ENCODE measurements at places on chromosomes 3 and 15.

DNA sequence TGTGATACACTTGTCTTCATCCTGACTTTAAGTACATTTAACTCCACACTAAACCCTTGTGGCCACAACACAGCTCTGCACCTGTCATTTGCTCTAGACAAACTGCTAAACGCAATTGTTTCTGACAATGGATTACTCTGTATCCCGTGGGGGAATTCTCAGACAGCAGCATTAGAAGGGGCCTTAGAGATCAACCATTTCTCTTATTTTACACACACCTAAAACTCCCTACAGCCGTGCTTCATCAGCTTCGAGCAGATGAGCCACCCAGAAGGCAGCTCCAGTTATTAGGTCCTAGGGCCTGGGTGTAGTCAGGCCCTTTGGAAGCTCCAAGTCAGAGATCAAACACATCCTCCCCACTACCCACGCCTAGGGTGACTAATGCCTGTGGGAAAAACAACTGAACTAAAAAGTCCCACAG, 1.3 kb upstream of the IL12A start:
- peak; percentile 41 for DNase-seq

DNA sequence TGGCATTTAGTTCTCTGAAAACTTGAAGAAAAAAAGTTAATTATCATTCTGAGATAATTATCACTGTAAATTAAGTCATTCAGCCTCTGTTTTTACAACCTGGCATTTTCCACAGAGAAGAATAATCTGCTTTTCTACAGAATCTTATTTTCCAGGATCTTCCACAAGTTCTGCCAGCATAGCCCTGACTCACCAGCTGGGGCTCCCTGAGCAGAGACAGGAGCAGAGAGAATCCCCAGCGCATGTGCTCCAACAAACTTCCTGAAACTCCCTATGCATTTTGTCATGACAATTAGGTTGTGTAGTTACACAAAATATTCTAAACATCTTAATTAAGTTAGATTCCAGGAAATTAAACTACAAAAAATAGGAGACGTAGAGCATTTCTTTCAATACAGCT, 32.1 kb upstream of the TMEM207 start:
- DNase-seq, result no peak

- no peak for DNase-seq
Observed at GRCh38 chr3:184531626-184532280, 29.8 kb upstream of the EPHB3 start.

DNA sequence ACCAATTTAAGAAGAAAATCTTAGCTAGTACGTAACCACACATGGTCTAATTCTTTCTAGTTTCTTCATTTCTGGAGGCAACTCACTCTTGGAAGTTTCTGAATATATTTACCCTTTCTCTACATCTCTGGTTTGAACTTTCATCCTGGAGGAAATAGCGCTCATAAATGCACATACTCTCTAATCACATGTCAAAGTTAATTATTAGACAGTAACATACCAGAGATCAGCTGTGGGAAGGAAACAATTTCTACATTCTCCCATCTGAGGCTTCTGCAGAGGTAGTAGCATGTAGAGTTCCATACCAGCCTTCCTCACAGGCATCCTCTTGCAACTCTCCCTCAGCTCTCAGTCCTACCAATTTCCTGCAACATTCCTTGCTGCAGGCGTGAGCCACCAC, 132.5 kb downstream of the RBPMS2 start:
- DNase-seq, result no peak

GRCh38 chr3:131033480-131034080, 6.9 kb downstream of the NEK11 start:
- peak; percentile 73 for DNase-seq

- DNase-seq, result no peak
Observed at GRCh38 chr3:123447749-123448517, 957 bp downstream of the ADCY5 start.

GRCh38 chr3:48748754-48749153, 31.7 kb upstream of the IP6K2 start:
- no peak for DNase-seq

- DNase-seq, result peak; percentile 66
Observed at GRCh38 chr3:146256851-146257486, 6.1 kb upstream of the PLSCR4 start.

- DNase-seq, result peak; percentile 59
Observed at GRCh38 chr3:186869253-186870100, 27.0 kb downstream of the ADIPOQ start.

- no peak for DNase-seq
Observed at GRCh38 chr3:188944108-188944507, 227.7 kb upstream of the TPRG1 start.

GRCh38 chr15:67361100-67361499, 106.5 kb downstream of the IQCH start:
- DNase-seq, result no peak

- peak; percentile 53 for DNase-seq
Observed at GRCh38 chr3:146491303-146491702, 21.9 kb upstream of the PLSCR2 start.

DNA sequence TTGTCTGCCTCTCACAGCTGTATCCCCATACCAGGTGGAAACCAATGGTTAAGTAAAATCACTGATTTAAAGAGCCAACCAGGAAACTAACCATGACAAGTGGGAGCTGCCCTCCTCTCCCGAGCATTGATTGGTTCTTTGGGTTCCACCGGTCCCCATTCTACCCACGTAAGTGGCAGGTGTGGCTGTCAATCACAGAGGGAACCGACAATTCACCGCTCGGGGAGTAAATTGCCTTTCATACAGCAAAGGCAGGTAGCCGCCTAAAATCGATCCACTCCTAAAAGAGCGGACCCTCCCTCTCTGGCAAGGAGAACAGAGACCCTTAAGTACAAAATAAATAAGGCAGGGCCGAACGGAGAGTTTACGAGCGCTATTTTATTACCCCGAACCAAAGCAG, 1.2 kb downstream of the ERC2 start:
- peak; percentile 72 for DNase-seq

DNA sequence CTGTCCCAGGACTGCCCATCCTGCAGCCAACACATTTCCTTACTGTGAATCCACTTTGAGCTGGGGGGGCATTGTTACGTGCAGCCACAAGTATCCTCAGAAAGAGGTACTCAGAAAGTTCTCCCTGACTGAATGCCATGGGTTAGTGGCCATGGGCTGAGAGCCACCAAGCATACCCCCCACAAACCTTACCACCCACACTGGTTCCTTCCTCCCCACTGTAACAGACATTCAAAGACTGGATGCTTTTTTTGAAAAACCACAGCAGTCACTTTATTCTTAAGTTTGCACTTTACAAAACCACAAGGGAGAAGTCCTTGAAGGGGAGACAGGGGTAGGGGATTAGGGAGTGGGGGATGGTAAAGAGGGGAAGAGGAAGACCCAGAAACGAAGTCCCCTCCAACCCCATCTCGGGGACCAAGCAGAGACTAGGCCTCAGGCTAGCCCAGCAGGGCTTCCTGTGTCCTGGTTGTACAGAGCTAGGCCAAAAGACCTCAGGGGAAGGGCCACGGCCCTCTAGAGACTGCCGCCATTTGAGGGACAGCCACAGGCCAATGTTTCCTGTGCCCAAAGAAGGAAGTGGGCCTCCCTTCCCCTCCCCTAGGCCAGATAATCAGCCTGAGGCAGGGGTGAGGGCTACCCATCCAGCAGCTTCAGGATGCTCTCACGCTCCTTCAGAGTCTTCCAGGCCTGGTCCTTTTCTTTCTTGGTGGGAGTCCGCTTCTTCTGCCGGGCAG, 10.1 kb upstream of the CAMK1 start:
- no peak for DNase-seq

GRCh38 chr3:181782306-181782954, 70.7 kb downstream of the SOX2 start:
- peak; percentile 59 for DNase-seq

DNA sequence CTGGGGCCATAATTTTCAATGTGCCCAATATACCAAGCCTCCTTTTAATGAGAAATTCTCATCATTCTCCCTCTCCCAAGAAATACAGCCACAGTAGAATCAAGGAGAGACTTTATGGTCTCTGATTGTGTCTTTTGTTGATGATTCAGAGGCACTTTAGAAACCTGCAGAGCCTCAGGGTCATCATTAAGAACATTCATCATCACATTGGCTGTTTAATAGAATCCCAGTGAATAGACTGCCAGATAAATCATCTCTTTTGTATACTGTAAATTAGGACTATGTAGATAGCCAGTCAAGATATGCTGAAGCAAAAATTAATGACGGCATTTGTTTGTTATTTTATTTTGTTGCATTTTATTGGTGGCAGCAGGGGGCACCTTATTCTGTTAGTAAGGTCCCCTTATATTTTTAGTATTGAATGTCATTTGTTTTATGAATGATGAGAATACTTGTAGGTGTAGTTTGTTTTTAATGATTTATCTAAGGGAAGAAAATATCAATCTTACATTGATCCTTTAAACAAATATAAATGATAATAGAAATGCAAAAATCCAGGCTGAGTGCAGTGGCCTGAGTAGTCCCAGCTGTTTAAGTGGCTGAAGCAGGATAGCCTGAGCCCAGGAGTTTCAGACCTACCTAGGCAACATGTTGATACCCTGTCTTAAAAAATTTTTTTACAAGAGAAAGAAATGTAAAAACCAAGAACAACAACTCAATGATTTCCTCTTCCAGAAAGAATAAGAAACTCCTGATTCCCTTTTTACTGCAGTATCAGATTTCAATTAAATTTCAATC, 138.8 kb downstream of the ZBBX start:
- DNase-seq, result no peak

- DNase-seq, result no peak
Observed at GRCh38 chr15:75348562-75349350, 1.9 kb downstream of the NEIL1 start.

GRCh38 chr3:8732413-8732812, 1.2 kb upstream of the CAV3 start:
- no peak for DNase-seq

All from choroid plexus epithelial cell (primary cell).